Fibroblast of skin of left quadriceps (primary cell): ENCODE measurements at places on chromosomes 6 and 20.
A peak's percentile ranks its signal among the peaks of the same experiment; 100 is the strongest.

DNA sequence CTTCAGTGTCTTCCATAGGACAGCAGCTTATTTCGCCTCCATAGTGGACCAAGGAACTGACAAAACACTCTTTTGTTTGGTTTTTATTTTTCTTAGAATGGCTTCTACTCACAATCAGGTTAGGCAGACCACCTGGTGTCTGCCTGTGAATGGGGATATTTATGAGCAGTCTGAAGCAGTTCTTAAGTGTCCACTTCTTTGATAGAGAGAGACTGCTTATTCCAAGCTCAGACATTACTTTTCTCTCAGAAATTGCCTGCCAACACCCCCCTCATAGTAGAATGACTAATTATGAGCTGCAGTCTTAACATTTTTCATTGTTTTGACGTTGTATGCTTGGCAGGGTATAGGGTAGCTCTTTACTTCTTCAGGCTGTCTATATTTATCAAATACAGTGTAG, 174.7 kb downstream of the ZFAND3 start:
- DNase-seq: no peak

GRCh38 chr6:14458669-14459266, 341.2 kb downstream of the CD83 start:
- DNase-seq: peak; percentile 90

DNA sequence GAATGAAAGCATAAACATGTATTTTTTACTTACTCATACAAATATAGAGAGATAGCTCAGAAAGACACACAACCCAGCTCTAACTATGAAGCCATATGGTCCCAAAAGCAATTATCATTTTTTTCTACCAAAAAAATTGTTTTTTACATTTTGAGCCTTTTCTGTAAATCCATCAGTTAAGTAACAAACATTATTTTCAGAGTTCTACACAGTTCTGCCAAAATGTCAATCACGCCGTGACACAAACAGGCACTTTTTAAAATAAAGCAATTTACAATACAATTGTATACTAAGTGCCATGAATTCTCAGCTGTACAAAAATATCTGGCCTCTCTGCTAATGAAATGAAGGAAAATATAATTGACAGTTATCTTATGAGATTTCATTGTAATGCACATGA, 201.4 kb upstream of the ID4 start:
- DNase-seq: no peak

GRCh38 chr20:40891351-40891750, 137.3 kb upstream of the TOP1 start:
- DNase-seq: no peak

GRCh38 chr20:52785679-52786078, 186.5 kb upstream of the TSHZ2 start:
- DNase-seq: peak; percentile 21

DNA sequence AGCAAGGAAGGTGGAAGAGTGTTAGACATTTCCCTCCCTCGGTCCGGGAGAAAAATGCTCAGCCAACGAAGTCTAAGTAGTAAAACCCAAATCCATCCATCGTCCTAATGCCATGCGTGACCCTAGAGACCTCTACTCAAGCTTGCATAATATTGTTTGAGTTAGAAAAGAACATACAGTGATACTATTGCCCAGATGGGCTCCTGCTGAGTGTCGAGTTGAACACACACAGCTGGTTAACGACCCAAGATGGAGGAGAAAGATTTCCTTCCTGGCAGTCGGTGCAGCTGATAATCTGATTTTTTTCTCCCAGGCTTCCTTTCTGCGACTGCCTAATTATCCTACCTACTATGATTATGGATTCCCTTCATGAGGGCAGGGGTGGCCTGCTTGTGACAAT, 164.4 kb upstream of the KCNG1 start:
- DNase-seq: no peak

DNA sequence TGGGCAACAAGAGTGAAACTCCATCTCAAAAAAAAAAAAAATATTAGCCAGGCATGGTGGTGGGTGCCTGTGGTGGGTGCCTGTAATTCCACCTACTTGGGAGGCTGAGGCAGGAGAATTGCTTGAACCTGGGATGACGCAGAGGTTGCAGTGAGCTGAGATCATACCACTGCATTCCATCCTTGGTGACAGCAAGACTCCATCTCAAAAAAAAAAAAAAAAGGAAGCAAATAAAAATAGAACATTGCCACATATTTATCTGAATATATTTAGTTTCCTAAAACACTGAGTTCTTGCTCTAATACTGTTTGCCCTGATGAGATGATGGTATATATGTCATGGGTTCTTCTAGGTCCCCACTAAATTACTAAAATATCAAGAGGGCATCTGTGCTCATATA, 28.4 kb downstream of the CASP8AP2 start:
- no peak for DNase-seq

DNA sequence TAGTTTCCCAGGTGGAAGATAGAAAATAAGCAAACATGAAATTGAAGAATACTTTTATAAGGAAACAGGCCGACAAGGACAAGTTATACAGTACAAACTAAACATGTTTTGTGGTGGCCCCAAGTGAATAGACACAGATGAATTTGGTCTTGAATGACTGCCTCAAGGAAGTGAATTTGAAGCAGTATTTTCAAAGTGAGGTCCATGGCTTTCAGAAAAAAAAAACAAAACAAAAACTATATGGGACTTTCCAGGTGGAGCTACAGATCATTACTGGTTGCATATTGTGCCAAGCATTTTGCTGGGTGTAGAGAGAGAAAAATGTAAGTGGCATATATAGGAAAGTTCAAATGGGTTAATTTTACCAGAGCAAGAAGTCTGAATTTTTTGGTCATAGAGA, 68.8 kb downstream of the CYB5R4 start:
- no peak for DNase-seq

GRCh38 chr6:100194535-100194934, 200.5 kb upstream of the MCHR2 start:
- no peak for DNase-seq

- no peak for DNase-seq
Observed at GRCh38 chr6:158262755-158263154, 49.5 kb upstream of the TULP4 start.

- no peak for DNase-seq
Observed at GRCh38 chr6:154463573-154464419, 46.7 kb downstream of the CNKSR3 start.

GRCh38 chr6:1381481-1382330, 7.7 kb upstream of the FOXF2 start:
- no peak for DNase-seq

GRCh38 chr6:108186226-108186625, 20.4 kb downstream of the NR2E1 start:
- DNase-seq: no peak

DNA sequence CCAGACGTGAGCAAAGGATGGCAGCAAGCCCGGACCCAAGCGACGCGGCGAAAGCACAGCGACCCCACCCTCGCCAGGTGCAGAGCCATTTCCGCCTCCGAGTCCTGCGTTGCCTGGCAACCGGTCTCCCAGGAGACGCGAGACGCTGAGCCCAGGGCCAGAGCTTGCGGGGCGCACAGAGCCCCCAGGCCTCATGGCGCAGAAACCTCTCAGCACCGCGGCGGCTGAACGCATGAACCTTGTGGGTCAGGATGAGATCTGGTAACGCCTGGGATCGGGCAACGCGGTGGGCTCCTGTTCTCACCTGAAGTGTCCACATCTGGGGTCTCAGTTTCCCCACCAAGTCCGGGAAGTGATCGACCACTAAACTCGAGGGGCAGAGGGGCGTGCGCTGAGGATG, 77.7 kb downstream of the ANKRD60 start:
- DNase-seq: no peak

DNA sequence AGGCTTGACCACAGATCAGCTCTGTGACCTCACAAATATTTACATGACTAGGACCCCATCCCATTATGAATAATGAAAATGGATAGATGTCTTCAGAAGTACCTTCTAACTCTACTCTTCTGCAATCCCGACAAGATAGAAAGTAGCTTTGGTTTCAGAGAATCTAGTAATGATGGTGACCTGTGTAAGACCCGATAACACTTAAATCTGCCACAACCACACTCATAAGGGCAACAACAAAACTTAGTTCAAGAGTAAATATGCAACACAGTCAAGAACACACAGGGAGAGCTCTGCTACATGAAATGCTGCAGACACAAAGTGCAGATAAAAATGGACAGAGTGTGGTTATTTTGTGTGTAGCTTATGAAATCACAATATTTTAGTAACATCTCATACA, 9.6 kb downstream of the CHD6 start:
- DNase-seq: no peak

- DNase-seq: peak; percentile 52
Observed at GRCh38 chr6:139373928-139374356, 506 bp downstream of the CITED2 start.

DNA sequence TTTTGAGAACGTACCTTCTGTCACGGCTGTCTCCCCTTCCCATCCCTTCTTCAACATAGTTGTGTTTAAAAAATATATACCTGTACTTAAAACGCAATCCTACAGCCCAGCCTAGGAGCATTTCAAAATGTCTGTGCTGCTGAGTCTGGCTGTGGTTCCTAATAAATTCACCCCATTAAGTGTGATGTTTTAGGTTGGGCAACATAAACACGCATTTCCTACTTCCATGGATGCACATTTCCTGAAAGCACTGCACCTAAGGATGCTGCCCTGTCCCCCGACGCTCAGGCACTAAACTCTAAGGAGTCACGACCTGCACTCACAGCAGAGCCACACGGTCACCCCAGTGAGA, 1.2 kb downstream of the REV3L start:
- no peak for DNase-seq

DNA sequence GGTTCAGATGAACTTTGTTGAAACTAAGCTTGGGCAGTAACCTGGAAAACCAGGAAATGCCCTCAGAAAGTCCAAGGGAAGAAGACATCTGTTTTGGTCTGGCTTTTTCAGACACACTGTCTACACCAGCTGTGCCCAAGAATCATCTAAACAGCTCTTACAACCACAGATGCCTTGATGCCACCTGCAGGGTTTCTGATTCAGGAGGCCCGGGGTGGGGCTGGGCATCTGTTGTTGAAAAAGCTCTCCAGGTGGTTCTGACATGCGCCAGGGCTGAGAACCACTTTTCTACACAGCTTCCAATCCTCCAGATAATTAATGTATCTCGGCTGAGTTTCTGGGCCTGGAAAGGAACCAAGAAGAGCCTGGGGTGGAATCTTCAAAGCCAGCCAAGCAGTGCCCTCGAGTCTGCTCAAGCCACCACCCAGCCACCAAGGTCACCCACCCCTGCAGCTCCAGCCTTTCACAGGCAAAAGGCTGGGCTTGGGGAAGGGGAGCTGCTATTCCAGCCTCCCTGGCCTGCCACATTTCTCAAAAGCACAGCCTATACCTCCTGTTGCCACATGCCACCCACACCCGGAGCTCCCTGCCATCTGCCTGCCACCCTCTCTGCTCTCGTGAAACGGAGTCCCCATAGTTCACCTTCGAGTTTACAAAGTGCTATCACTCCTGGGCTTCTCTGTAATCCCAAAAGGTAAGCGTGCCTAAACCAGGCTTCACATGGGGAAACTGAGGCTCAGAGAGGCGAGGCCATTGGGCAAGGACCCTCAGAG, 9.4 kb downstream of the MDGA1 start:
- DNase-seq: no peak

DNA sequence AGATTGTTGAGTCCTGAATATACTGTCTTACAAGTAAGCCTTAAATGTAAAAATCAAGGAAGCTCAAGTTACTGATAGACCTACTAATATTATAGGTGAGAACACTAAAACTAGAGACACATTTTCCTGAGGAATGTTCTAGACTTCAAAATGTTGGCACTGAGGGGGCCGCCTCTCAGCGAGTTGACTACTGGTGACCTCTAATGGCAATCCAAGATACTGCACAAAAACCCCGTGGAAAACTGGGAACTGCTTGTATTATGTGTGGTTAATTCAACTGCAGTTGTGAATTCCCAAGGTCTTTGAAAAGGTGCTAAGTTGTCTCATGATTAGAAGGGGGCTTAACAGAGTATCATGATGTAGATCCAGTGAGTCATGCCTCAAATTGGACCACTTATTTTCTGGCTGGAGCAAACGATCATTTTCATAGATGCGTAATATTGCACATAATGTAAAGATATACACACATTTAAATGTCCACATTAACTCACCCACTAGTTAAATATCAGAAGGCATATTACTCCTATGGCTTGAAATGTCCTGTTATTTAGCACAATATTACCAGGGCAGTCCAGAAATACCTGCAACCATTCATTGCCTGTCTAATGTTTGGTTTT, 336.2 kb downstream of the FOXA2 start:
- DNase-seq: no peak

- no peak for DNase-seq
Observed at GRCh38 chr6:167515873-167516507, 191.1 kb downstream of the TTLL2 start.

DNA sequence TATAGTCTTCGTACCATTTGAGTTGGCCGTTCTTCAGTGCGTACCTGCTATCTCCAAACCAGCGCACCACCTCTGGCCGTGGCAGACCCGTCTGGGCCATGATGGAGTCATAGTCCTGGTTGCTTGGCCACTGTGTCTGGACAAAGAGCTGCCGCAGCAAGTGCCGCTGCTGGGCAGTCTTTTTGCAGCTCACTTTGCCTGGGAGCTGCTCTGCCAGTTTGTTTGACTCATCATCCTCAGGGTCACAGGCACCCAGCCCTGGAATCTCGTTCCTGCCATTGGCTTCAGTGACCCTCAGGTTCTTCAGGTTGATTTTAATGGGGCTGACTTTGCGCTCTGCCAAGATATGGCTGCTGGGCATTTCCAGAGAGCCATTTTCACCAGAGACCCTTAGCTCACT, 65.1 kb downstream of the PLCG1 start:
- no peak for DNase-seq

DNA sequence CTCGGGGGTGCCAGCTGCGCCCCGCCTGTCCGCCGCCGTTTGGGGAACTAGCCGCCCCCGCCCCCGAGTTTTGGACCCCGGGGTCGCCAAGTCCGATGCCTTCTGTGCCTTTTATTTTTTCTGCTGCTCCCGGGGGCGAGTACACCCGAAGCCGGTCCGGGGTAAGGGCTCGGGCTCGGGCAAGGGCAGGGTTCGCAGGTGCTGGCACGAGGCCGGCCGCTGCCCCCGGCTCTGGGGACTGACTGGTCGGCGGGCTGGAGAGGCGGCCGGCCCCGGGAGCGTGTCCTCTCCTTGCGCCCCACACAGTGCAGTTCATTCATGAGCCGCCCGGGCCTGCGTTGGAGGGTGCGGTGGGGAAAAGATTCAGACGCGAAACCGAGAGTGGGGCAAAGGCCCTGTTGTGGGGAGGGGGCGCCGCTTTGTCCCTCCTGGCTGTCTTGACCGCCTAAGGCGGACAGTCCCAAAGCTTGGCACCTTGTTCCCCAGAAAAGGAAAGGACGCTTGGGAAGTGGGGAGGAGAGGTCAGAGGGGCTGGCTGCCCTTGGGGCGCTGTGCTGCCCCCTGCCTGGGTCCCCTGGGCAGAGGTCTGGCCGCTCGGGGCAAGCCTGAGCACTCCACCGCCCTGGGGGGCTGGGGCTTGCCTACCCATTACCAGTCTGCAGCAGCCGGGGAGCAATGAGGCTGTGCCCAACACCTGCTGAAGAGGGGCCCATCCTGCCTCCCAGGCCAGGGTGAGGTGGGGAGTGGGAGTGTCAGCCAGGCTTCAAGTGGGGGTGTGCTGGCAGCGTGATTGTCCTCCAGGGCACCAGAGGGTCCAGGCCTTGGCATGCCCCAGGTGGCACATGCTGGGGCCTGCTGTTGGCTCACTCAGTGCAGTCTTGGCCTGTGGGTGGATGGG, 915 bp downstream of the TMEM63B start:
- no peak for DNase-seq
